ENCODE measurements at places on chromosomes 2 and 18. TPM values are rescaled to one million over a fixed set of nuclear protein-coding genes. Genes with fewer than 3 reads are reported as not detected.

STPG4 gene
- 5.8 TPM for total RNA-seq

SULT1C2 gene
- total RNA-seq = 4.0 TPM

CAPN14 gene
- not detected for total RNA-seq

FSIP2 gene
- 5.6 TPM for total RNA-seq

GREB1 gene
- 1.7 TPM for total RNA-seq

GPR35 gene
- 341 TPM for total RNA-seq

EVA1A gene
- 2.5 TPM for total RNA-seq

IFIH1 gene
- 68.5 TPM for total RNA-seq

GAD1 gene
- total RNA-seq = not detected

UGT1A3 gene
- 5.8 TPM for total RNA-seq

GPR45 gene
- total RNA-seq = not detected

OTOS gene
- not detected for total RNA-seq

NHEJ1 gene
- total RNA-seq = 75.5 TPM

PROKR1 gene
- total RNA-seq = not detected

ZNF521 gene
- total RNA-seq = 4.2 TPM

DYSF gene
- 14.9 TPM for total RNA-seq

SERPINB11 gene
- total RNA-seq = not detected

SRD5A2 gene
- not detected for total RNA-seq

STAM2 gene
- 46.2 TPM for total RNA-seq

SCG2 gene
- total RNA-seq = 4.8 TPM

MC5R gene
- total RNA-seq = not detected

ASXL3 gene
- total RNA-seq = 10.9 TPM

C2orf78 gene
- total RNA-seq = not detected

IL1RL1 gene
- 6.3 TPM for total RNA-seq

APOB gene
- 14.0 TPM for total RNA-seq

SEH1L gene
- total RNA-seq = 28.0 TPM

IL36A gene
- not detected for total RNA-seq

LRRC30 gene
- not detected for total RNA-seq
